ENCODE measurements at places on chromosomes 3 and 15.
A peak's percentile ranks its signal among the peaks of the same experiment; 100 is the strongest.

DNA sequence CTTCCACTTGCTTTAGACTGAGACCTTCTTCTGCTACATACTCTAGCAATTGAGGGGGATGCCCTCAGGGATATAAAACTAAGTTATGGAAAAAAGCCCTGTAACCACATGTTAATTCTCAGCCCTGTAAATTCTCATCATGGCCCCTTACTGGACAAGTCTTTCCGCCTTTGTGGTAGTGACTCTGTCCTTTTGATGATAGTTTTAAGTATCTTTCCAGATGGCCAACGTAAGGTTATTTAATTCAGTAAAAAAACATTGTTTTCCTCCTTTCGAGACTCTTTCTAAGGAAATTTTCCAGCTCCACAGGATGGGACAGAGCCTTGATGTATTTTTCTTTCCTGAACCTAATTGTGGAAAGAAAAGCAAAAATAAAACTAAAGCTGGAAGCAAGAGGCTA is 25.3 kb upstream of the TM4SF4 start:
- no peak for DNase-seq

DNA sequence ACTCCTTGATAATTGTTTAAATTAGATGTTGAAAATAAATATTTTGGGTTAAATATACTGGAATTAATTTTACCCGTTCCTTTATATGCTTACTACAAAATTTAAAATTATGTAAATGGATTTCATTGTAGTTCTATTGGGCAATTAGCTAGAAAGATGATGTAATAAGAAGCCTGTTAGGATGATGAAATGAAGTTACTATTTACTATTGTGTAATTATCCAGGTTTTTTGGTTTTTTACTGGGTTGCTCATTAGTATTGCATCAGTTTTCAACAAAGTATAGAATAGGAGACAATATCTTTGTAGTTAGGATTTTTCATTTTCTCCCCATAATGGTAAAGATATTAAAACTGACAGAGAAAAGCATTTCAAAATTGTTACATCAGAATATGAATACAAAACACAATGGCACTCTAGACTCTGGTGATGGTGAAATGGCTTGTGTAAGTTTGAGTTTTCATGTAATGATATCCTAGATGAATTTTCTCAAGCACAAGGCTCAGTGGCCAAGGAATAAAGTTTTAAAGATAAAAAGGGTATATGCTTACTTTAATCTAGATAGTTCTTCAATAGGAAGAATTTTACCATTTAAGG is 222.0 kb downstream of the P3H2 start:
- peak; percentile 72 for DNase-seq

DNA sequence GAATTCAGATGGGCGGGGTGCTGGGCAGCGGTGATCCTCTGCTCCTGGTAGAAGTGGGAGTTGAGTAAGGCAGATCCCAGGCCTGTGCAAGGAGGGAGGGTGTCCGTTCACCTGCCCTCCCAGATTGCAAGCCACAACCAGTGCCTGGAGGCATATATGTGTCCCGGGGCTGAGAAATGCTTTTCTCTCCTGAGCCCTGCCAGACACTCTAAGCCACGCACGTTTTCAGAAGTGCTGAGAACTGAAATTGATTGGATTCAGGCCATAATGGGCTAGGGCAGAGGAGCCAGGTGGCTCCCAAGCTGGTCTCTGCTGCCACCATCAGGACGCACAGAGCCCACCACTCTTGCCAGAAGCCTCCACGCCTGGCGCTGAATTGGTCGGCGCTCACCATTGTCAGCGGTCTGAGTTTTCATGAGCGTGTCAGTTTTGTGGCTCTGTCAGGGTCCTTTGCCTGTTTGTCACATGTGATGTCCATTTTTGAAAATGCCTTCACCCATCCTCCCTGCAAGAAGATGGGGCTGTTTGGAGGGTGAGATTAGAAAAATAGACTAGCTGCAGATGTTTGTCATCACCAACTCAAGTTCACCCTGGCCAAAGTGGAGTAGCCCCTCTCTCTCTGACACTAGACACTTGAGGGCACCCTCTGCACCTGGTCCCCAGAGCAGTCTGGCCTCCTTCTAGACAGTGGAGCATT is 15.4 kb upstream of the BFSP2 start:
- peak; percentile 54 for DNase-seq

GRCh38 chr15:31953478-31953877 is 76.8 kb upstream of the CHRNA7 start:
- no peak for DNase-seq

GRCh38 chr3:4376499-4376898 is 73.3 kb downstream of the SETMAR start:
- DNase-seq = no peak

DNA sequence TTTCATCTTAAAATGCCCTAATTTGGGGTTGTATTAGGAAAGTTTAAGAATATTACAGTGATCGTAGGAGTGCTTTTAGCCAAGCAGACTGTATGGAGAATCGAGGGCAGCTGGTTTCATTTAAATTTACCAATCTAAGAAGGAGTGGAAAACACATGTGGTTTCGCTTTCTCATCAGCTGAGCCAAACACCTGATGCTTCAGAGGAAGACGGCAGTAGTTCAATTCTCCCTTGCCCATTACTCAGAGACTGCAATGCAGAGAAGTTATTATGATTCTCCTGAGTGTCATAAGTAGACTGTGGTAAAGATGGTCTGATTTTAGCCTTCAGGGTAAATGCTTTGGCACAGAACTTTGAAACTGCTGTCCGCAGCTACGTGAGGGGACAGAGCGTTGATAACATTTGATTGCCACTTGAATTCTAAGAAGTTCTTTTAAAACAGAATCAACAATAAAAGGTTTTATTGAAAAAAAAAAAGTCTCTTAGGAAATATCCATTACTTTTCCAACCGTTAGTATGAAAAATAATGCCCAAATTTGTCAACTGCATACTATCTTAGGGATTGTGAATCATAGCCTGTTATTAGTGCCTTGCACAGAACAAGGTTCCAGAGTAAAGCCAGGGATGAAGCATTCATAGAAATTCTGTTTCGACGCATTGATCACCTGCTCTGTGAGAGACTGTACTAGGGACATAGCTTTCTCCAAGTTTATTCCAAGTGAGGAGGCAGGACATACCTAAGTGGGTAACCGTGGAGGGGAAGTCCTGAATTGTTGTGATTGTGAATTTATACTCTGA is 25.6 kb downstream of the LYSMD4 start:
- peak; percentile 61 for DNase-seq

GRCh38 chr3:88987776-88988175 is 119.6 kb upstream of the EPHA3 start:
- DNase-seq = peak; percentile 26

GRCh38 chr15:33124279-33124678 is 70.2 kb downstream of the FMN1 start:
- DNase-seq = no peak

DNA sequence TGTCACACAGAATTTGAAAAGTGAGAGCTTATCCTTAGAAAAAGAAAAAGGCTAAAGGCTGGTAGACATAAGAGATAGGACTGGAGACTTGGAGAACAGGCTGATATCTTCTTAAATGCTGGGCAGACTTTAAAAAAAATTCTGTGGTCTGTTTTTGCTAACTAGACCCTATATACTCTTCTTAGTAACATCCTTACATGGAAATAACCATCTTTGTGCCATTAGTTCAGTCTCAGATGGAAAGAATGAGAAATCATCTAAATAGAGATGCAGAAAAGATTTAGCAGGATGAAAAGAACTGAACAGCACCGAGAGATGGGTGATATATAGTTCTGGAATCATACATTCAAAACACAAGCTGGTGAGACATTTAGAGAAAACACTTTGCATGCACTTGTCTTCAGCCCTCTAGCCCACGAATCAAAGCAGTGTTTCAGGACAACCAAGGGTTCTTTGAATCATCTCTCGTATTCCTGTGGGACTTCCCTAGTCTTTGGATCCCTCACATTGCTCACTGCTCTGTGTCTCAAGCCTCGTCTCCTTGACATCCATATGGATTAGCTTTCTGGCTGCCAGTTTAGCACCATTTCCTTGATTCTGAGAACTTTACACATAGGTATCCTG is 93.0 kb upstream of the LYSMD4 start:
- no peak for DNase-seq

GRCh38 chr15:25811481-25811906 is 51.6 kb downstream of the ATP10A start:
- no peak for DNase-seq

DNA sequence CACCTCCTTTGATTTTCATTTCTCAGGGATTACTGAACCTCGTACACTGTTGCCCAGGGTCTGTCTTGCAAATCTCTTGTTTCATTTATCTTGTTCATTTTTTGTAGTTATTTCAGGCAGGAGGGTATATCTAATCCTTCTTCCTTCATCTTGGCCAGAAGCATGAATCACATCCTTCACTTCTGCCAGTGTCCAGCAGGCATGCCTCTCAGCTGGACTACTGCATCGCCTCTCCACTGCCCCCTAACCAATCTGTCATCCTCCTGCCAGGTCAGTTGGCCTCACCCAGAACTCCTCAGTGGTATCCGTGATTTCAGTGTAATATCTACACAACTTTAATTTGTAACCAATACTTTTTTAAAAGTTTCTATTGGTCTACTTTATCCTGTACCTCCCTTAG is 297.9 kb downstream of the GABRG3 start:
- no peak for DNase-seq

GRCh38 chr15:31269816-31270575 is 56.6 kb upstream of the KLF13 start:
- no peak for DNase-seq

DNA sequence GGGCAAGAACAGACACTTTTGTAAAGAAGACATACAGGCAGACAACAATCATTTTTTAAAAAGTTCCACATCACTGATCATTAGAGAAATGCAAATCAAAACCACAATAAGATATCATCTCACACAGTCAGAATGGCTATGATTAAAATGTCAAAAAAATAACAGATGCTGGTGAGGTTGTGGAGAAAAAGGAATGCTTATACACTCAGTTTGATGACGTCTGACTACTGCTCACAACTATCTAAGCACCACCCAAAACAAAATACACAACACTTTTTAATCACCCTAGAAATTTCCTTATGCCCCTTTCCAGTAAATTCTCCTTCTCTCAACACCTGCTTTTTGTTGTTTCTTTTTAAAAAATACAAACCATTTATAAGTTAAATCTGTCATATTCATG is 228.8 kb downstream of the ISL2 start:
- DNase-seq = no peak

GRCh38 chr15:75928680-75929608 is 25.3 kb downstream of the FBXO22 start:
- peak; percentile 40 for DNase-seq

DNA sequence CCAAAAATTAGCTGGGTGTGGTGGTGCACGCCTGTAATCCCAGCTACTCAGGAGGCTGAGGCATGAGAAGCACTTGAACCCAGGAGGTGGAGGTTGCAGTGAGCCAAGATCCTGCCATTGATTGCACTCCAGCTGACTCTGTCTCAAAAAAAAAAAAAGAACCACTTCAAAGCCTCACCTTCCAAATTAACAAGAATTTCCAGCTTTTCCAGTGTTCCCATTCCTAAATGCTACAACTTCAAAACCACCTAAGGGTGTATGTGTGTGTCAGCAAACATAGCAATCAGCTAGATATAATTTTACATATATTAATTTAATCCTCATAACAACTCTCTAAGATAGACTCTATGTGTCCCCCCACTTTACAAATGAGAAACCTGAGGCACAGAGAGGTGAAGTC is 512.5 kb upstream of the PROK2 start:
- no peak for DNase-seq

DNA sequence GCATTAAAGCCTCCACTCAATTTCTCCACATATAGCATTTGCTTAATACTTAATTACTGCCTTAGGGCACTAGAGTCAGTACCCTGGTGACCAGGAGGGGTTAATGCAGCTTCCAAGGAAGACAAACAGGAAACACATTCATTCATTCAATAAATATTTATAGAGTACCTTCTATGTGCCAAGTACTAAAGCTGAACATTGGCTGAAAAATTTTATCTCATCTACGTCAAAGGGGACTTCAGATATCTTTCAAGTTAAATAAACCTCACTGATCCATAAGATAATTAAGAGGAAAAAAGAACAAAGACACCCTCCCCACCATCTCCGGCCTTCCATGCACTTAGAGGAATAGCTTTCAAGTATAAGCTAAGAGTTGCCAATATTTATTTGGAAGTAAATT is 156.9 kb upstream of the PRICKLE2 start:
- no peak for DNase-seq

GRCh38 chr15:81014446-81015093 is 13.8 kb downstream of the TLNRD1 start:
- peak; percentile 25 for DNase-seq

- no peak for DNase-seq
These were observed 10.1 kb downstream of the MKRN2 start for GRCh38 chr3:12566976-12567375.

GRCh38 chr3:133662278-133662651 is 524 bp upstream of the TOPBP1 start:
- peak; percentile 43 for DNase-seq

DNA sequence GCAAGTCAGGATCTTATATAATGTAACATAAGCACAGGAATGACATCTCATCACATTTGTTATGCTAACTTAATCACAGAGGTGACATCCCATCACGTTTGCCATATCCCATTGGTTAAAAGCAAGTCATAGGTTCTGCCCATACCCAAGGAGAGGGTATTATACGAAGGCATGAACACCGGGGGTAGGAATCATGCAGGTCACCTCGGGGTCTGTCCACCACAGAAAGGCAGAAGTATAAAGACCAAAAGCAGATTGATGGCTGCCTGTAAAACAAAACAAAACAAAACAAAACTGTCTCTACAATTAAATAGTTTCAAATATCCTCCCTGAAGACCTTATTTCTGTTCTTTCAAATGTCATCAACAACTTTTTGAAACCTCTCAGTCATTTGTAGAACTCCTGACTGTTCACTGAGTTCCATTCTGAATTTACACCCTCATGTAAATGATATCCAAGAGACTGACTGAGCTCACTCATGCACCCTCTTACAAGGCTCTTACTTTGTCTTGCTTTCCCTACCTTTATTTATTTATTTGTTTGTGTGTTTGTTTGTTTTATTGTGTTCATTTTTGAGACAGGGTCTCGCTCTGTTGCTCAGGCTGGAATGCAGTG is 22.7 kb upstream of the ZNF639 start:
- no peak for DNase-seq

DNA sequence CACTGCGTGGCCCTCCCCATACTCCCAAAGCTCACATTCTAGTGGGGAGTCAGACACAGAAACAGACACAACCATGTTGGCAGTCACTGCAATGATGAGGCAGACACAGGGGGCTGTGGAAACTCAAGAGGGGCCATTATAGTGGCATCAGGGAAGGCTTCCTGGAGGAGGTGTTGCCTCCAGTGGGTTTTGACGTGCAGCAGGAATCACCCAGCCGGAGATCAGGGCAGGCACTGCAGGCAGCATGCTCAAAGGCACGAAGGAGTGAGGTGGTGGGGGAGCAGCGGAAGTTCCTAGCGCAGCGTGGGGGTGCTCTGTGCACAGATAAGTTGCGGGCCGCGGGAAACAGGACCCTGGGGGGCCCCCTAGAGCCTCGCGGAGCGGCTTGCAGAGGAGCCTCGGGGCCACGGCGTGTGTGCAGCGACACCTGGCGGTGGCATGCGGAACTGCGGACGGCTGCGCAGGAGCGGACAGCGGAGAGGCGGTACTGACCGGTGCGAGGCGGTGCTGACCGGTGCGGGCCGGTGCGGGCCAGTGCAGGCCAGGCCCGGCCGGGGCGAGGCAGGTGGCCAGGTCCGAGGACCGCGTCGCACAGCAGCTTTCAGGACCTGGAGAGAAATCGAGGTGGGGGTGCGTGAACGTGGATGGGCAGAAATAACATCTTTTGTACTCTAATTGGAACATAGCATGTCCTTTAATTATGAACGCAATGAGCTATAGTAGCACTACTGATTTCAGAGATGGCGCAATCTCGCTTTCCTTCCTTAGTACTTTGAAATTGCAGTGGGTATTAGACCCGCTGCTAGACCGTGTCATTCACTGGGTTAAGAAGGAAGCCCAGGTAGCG is 101.5 kb downstream of the FBLN2 start:
- peak; percentile 69 for DNase-seq
